ENCODE measurements at places on chromosomes 1 and 21. TPM values are rescaled to one million over a fixed set of nuclear protein-coding genes. Genes with fewer than 3 reads are reported as not detected.

Gene PRRX1
- total RNA-seq = not detected

Gene NIBAN1
- total RNA-seq = 61.3 TPM

Gene TLR5
- 2.6 TPM for total RNA-seq

Gene CXADR
- total RNA-seq = 1.9 TPM

Gene TNFAIP8L2
- total RNA-seq = 5.4 TPM

Gene TAS1R1
- not detected for total RNA-seq

Gene RNU1-3
- total RNA-seq = 3,182 TPM

Gene AADACL4
- total RNA-seq = not detected

Gene SPRR2G
- total RNA-seq = not detected

Gene SH2D1B
- total RNA-seq = 0.22 TPM

Gene LENEP
- not detected for total RNA-seq

Gene ADCY10
- 1.4 TPM for total RNA-seq

Gene SLC5A9
- not detected for total RNA-seq

Gene PTPRF
- 0.52 TPM for total RNA-seq

Gene FCER1G
- 12.3 TPM for total RNA-seq

Gene ZNF648
- total RNA-seq = not detected

Gene MNDA
- 5.2 TPM for total RNA-seq

Gene IL6R
- total RNA-seq = 72.8 TPM

Data from T-helper 17 cell (primary cell).